ENCODE measurements at places on chromosomes 1 and 21.

DNA sequence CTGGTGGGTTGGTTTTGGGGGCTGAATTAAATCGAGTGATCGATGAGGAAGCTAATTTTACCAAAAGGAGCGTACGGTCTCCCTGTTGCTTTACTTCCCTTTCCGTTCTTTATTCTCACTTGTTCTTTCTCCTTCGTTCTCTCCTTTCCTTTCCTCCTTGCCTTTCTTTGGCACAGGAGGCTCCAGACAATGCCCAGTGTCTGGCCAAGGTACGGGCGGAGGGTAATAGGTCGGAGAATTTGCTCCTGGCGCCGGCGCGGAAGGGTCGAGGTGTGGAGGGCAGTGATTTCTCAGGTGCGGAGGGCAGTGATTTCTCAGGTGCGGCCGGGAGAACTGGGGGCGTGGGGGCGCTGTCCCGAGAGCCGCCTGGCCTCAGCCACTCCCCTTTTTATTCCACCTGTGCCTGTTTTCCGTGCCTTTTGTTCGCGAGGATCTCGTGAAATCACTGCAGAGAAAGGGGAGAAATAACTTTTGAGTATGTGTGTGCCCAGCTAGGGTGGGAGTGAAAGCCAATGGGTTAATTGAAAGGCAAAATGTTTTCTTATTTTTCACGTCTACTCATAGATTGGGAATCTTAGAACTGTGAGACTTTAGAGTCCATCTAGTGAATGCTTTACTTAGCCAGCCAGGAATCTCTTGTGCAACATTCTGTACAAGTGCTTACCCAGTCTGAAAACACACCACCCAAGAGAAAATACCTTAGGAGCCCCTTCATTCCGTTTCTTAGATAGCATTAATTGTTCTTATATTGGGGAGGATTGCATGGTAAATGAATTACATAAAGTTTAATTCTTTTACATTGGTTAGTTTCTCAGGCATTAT is 1.3 kb downstream of the FNBP1L start:
- DNase-seq = peak; percentile 75

GRCh38 chr1:8661185-8662110 is 156.0 kb downstream of the RERE start:
- DNase-seq = no peak

DNA sequence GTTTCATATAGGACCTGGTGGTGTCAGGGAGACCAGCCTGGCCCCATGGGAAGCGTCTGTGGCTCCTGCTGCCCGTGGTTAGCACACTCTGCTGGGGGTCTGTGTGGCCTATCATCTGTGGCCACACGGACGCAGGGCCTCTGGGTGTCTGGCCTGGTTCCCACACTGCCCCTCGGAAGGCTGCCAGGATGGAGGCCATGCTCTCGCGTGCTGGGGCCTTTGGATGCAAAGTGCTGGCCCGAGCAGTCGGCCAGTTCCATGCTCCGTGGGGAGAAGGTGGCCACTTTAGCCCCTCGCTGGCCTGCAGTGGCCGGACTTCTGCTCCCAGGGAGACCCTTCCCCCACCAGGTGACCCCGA is 20.8 kb upstream of the LRRC3 start:
- no peak for DNase-seq

DNA sequence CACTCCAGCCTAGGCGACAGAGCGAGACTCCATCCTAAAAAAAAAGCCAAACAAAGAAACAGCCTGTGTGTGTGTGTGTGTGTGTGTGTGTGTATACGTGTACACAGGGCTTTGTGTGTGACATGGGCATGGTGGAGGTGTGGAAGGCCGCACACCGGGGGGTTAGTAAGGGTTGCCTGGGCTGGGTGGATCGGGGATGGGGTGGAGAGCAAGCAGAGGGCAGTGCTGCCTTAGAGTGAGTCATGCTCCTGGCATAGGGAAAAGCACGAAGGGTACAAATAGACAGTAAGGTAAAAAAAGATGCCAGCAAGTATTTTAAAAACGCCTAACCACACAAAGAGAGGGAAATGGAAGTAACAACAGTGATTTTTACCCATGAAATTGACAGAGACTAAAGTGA is 6.2 kb downstream of the PRMT2 start:
- no peak for DNase-seq

DNA sequence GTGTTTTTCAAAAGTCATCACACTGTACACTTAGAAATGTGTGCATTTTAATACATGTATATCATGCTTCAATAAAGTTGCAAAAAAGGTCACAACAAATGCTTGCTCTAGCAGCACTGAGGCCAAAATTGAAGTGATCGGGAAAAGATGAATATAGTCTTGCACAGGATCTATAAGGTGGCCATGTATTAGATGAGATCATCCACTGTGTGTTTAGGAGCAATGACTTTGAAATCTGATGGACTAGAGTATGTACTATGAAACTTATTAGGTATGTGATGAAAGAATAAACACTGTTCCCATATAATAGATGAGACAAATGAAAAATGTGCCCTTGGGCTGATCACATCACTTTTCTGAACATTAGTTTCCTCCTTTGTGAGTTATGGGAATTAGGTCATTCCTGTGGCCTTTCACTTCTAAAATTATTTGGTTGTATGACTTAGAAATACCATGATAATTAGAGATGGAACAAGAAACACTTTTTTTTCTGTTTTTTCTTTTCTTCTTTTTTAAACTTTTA is 984.6 kb downstream of the ADGRL2 start:
- DNase-seq = no peak

- no peak for DNase-seq
Measured at GRCh38 chr1:171743081-171743870, 1.4 kb upstream of the VAMP4 start.

DNA sequence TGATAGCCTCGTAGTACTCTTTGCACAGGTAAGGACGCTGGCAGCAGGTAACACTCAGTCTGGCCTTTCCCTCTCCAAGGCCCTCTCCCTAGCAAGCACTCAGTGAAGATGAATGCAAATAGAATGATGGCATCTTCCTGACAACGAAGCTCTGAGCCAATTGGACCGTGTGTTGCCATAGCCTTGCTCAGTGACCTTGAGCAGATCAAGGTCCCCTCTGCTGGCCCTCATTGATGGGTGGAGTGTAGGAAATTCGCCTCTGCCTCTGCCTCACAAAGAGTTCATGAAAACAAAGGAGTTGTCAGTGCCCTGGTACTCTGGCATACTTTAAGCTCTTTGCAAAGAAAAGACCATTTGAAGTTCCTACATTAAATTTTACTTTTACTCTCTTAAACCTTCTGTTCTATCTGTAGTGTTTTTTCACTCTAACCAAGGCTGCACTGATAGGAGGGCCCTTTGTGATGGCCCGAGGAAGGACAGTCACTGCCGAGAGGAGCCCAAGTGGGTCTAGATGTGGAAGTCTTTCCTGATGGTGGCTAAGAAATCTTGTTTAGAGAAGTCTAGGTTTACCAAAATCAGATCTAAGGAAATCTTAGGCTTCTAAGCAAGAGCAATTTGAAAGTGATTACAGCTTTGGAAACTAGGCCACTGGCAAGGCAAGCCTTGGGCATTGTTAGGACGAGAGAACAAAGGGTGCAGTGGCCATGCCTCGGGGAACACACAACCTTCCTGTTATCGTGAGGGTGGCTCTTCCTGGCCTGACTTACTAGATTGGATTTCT is 38.2 kb downstream of the SMYD2 start:
- no peak for DNase-seq

- no peak for DNase-seq
Measured at GRCh38 chr1:76577525-76578185, 289.6 kb upstream of the ST6GALNAC5 start.

DNA sequence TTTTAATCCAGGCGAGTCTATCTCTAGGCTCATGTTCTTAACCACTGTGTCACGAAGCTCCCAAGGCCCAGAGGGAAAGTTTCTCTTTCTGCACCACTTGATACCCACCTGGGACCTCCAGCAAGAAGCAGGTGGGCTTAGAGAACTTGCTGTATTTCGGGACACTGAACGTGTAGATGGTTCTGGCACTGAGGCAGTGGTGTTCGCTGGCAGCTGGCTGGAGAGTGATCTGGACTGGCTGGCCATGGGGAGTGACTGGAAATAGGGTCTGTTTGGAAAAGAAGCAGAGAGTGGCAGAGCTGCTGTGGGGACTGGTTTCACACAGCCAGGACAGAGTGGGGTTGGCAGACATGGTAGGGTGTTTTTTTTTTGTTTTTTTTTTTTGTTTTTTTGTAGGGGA is 16.4 kb upstream of the IL22RA1 start:
- no peak for DNase-seq

- DNase-seq = no peak
Measured at GRCh38 chr21:16742741-16743140, 770.1 kb upstream of the CXADR start.

DNA sequence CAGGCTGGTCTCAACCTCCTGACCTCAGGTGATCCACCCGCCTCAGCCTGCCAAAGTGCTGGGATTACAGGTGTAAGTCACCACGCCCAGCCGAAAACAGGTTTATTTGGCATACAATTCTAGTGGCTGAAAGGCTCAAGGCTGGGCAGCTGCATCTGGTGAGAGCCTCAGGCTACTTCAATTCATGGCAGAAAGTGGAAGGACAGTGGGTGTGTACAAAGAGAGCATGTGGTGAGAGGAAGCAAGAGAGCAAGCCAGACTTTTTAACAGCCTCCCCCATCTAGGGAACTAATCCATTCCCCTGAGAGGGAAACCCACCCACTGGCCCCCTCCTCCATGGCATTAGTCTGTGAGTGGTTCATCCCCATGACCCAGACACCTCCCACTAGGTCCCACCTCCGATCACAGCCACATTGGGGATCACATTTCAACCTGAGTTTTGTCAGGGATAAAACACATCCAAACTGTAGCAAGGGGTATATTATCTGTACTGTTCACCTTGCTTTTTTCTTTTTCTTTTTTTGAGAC is 9.5 kb downstream of the BMP8A start:
- no peak for DNase-seq

DNA sequence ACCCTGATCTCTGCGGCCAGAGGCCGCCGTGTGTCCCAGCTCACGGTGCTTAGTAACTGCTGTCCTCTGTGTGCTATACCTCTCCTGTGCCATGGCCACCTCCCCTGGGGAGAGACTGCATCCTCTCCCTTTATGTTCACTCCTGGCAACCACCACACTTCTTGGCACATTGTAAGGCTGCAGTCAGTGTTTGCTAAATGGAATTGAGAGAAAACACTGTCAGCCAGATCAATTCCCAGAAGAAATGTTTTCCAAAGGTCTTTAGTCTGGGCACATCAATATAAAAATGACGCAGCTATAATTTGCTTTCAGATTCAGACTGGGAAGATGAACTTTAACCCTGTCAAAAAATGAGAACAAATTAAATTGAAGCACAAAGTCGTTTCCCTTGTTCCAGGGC is 96.8 kb downstream of the BEND5 start:
- DNase-seq = no peak

DNA sequence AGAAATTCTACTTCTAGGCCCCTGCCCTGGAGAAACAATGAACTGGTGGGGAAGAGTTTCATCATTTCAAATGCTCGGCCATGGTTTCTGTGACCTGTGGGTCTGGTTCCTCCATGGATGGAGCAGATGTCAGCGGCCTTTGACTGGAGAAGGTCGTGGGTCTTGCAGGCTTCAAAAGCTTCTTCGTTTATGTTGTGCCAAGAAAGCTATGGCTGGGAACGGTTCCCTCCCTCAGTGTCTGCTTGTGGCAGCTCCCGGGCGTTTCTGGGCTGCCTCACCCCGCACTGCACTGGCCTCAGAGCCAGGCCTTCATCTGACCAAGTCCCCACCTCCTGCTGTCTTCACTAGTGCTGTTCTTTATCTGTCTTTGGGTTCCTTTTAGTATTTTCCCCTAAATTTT is 46.4 kb upstream of the POFUT2 start:
- DNase-seq = no peak

DNA sequence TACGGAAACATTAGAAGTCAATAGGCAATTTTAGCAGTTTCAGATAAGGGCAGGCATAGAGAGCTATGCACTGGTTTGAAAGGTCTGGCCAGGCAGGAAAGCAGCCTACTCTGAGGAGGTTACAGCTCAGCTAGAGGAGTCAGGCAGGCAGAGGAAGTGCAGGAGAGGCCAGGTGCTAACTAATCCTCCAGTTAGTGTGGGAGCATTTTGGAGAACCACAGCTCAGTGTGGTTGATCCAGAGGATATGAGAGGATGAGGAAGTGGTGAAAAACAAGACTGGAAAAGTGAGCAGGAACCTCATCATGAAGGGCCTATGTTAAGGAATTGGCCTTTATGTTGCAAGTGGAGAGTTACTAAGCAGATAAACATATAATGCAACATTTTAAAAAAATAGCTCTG is 282.4 kb upstream of the SGIP1 start:
- no peak for DNase-seq

DNA sequence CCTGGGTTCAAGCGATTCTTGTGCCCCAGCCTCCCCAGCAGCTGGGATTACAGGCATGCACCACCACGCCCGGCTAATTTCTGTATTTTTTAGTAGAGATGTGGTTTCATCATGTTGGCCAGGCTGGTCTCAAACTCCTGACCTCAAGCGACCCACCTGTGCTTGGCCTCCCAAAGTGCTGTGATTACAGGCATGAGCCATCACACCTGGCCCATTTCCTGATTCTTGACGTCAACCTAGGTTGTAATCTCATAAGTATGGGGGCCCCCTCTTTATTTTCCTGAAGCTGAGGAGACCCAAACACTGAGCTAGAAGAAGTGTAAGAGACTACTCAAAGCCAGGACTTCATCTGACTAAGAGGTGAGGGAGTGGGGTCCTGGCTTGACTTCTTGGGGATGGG is 21.8 kb downstream of the SLC9A1 start:
- DNase-seq = no peak

DNA sequence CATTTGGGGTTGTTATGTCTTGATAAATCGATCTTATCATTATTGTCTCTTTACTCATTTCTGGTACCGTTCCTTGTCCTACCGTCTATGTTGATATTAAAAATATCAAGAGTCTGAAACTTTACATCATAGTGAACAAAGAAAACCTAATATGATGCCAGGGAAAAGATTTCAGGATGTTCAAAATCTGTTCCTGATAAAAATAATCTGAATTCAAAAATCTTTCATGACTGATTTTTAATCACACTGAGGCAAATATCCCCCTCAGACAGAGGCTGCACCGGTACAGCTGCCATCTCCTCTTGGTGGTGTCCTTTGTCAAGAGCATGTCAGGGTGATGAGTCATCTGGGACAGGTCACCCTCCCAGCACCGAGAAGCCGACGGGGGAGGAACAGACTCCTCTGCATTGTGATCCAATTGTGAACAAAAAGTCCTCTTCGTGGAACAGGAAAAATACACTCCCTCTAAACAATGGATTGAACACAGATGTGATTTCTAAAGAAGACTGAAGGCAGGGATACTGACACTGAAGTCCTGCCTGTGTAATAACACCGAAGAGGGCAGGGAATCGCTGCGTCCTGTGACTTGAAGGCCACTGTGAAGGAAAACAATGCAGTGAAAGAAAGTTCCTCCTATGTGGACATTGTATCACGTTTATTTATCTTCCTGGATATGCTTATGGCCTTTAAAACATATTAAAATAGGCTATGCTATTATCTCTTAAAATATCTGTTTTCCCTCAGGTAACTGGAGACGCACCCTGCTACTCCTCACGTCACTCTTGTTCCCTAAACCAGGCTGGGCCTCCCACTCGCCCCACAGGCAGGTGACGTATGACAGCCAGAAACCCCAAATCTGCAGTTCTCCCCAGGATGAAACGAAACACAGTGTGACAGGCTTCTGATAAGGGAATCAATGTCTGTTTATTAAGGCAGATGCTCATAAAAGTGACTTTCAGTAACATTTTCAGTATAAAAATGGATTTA is 4.3 kb upstream of the SPATC1L start:
- no peak for DNase-seq

All from pancreas (tissue), 10 donors.